ENCODE measurements at places on chromosomes 1 and 21.

DNA sequence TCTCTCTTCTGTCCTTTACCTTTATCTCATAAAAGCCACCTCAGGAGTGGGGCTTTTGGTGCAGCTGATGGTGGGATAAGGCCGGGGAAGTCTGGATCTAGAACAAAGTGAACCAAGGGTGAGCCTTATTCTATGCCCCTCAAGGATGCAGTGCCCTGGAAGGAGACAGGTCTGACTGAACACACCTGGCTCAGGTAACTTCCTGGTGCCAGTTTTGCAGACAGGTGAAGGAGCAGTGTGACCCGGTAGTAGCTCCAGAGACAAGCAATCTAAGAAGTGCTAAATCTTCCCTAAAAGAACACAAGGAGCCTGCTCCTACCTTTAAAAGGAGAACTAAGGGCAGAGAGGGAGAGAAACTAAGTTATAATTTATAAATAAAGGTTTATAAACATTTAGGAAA lies 2.9 kb downstream of the KCNJ15 start:
- no peak for DNase-seq

- DNase-seq: peak; percentile 55
These were observed 663.7 kb downstream of the PTPRC start for GRCh38 chr1:199302554-199302953.

DNA sequence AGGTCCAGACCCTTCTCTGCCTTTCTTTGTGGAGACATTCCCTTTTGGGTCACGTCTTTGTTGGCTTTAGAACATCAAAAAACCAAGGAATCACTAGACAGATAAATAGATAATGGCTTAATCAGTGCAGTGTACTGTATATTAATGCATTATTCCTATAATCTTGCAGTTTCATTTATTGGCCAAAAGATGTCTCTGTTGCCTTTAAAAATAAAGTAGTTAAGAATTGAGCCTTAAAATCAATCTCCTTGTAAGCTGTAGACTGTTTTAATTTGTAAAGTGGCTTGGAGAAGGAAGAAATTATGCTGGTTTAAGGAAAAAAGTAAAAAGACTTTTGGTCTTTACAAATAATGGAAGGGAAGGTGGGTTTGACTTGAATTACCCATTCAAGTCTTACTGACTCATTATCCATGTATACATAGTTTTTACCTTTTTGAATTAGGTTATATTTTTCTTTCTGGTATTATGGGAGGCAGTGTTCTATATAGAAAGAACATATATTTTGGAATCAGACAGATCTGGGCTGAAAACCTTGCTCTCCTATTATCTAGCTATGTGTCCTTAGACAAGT lies 84.6 kb downstream of the VPS13D start:
- DNase-seq: peak; percentile 11

DNA sequence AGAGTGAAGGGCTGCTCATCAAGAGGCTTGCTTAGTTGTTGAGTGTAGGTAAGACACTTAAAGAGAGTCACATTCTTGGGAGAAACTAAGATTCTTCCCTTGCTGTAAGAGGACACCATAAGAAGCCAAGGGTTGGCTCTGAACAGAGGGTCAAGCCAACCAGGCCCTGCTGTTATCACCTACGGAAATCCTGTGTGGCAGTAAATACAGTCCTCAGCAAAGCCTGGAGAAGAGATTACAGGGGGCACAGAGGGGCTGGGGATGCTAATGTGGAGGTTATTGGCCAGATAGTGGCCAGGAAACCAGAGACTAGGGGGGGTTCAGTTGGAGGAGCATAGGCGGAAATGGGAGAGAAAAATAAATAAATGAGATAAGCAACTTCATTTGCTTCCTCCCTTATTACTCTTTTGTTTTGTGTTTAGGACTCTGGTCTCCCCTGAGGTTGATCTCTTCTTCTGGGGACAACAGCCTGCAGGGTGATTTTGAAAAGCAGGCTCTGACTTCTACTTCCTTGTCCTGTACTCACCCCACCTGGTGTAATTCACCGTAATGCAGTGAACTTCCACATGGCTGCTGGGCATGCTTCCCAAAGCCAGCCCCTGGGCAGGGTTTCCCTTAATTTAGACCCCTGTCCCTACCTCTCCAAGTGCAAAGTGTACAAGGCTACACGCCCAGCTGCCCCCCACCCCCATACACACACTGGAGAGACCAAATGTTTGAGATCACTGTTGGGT lies 40.9 kb downstream of the MTARC1 start:
- no peak for DNase-seq

DNA sequence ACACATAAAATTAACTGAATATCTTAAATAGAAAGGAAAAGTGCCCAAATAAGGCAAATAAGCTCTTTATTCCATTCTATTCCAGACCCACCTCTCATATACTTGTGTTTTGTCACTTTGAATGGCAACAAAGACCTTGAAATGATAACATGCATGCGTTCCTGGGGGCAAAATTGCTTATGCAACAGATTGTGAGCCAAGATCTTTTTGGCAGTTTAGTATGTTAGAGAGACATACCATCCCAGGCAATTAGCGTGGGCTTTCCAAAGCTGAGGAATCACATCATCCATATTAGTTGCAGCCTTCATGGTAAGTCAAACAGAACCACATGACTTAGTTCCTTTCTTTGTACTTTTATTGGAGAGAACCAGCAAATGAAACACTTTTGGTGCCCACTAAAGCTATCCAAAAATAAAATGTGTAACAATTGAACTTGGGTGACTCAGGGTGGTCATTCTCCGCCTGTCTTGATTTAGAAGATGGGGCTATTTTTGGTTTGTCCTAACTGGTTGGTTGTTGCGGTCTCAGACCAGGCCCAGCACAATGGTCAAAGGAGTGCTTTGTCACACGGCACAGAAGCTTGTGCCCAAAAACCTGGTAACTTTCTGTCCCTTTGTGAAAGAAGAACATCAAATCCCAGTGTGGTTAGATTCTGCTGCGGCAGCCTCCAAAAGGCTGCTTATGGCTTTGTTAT lies 68.7 kb upstream of the ATF3 start:
- DNase-seq: no peak

DNA sequence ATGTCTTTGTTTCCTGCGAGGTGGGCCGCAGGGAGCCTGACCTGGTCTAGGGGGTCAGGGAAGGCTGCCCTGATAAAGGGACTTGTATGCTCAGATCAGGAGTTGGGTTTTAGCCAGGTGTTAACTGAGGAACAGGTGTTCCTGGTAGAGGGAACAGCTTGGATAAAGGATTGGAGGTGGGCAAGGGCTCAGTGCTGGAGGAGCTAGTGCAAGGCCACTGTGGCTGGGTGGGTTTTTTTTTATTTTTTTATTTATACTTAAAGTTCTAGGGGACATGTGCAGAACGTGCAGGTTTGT lies 31.1 kb downstream of the A3GALT2 start:
- no peak for DNase-seq

DNA sequence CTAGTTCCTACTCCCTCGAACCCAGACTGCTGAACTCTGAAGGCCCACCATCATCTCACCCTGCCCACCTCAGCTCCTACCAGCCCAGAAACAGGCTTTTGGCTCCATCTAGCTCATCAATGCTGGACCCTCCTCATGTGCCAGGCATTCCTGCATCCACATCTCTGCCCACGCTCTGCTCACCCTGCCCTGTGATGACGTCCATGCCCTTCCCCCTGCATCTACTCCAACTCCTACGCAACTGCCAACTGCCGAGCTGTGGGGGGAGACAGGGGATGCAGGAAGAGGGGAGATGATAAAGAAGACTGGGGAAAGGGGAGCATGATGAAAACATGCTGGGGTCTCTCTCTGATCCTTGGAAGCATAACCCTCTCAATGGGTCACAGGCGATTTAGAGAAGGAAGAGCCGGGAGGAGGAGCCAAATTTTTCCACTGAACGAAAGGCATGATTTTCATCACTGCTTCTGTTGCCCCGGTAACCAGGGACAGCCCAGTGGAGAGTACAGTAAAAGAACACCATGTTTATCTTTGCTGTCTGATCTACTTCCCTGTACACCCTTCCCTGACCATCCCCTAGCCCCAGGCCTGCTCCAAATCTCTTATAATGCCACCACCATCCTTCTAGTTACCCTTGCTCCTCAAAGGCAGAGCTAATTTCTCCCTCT lies 44.3 kb downstream of the CD34 start:
- peak; percentile 43 for DNase-seq

DNA sequence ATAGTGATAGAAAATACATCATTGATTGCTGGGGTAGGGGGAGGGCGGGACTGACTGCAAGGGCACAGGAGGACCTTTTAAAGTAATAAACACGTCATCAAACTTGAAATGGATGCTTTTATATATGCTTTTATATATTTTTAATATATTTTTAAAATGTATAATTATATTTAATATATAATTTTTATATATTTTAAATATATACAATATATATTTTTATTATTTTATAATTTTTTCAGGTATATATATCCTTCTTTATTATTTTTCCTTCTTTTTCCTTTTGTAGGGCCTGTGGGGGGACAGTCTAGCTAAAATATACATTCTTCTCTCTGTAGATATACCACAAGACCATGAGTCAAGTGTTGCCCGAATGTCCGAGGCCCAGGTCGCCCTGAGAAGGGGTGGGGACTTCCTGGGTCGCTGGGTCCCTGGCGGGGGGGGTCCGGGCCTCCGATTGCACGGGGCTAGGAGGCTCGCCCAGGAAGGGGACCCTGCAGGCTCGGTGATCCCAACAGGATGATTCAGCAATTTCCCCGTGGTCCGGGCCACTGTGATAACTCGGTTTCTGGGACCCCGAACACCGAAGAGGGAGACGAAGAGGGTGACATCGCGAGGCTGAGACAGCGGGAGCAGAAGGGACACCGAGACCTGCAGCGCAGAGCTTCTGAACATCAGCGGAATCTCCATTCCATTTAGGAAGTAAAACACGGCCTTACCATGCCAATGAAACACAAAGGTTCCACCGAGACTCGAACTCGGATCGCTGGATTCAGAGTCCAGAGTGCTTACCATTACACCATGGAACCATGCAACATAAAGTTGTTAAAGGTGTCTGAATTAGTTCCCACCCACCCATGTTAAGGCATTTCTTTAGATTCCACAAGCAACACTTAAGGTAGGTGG lies 112.5 kb upstream of the NBPF11 start:
- peak; percentile 39 for DNase-seq

GRCh38 chr1:4177425-4178150 lies 277.5 kb upstream of the C1orf174 start:
- DNase-seq: no peak

DNA sequence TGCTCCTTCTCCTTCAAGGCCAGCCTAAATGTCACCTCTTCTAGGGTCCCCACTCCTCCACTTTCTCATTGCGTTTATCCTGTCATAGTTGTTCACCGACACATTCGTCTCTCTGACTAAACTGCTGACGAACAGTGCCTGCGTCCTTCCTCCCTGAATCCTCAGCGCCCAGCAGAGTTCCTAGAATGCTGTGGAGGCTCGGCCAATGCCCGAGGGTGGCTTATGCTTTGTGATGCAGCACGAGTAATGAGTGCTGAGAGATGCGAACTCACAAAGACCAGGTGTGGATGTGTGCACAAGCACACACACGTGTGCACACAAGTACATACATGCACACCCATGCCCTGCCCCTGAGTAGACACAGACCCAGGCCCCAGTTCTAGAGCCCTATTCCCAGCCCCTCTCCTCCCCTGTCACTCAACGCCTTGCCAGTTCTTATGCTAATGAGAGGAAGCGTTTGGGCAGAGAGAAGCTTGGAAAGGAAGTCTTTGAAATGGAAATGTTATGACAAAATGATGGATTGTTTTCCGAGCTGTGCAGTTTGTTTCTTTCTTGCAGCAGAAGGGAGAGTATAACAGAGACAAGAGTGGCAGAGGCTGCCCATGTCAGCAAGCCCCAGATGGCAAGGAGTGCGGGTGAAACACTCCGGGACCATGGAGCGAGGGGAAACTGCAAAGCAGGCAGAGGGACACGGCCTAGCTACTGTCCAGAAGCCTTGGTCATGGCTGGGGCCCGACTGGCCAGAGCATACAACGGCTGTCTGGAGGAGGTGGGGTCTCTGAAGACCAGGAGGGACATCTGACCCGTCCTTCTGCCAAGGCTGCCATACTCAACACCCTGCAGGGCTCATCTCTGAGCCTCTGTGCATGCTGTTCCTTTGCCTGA lies 24.2 kb downstream of the KCNA10 start:
- DNase-seq: no peak

GRCh38 chr1:157566484-157567300 lies 14.4 kb upstream of the FCRL5 start:
- DNase-seq: no peak

DNA sequence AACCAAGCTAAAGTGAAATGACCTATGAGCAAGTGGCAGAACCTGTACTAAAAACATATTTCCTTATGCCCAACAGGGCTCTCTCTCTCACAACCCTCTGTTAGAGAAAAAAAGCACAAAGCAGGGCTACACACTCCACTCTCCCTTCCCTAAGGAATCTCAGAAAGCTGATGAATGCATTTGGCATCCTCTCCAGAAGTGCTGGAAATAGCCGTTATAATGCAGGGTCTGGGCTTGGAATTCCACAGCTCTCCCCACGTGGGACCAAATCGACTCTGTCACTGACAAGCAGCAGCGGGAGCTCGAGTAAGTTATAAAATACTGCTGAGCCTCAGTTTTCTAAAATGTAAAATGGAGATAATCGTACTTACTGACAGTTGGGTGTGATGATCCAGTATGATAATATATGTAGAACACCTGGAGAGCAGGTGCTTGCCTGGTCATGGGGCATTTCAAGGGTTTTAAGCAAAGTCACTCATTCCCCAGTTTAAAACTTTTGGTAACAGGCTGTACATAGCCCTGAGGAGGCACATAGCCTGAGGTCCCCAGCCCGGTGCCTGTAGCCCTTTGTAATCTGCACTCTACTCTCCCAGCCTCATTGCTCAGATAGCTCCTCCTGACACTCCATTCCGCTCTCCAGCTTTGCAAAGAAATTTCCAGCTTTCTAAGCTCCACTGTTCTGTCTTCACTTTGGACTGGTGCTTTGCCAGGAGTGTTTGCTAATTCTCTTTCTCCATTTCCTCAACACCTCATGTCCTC lies 175.6 kb upstream of the DAB1 start:
- DNase-seq: no peak

- DNase-seq: no peak
These were observed 31.2 kb upstream of the CSF3R start for GRCh38 chr1:36513676-36514473.

DNA sequence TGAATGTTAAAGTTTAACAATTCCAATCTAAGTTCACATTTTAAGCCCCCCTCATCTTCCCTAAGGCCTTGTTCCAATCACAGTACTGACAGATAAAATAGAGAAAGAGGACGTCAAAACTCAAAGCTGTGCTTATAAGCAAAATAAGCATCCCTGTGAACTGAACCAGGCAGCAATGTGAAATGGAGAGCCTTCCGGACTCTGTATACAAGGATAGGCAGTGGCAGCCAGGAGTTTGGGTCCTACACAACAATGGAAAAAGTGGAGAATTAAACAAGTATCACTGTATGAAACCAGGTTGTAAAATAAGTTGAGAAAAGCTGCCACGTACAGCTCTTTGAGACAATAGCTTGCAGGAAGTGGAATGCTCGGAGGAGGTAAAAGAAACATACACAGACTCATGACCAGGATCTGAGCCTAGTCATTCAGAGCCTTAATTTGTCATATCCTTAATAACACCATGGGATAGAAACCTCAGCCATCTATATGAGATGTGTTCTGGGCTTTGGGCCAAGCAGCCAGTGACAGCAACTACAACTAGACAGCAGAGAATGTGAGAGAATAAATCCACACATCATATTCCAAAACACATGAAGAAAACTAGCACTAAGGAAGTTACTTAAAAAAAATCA lies 55.2 kb upstream of the PALMD start:
- peak; percentile 96 for DNase-seq

All from LHCN-M2 (cell line).